T-cell (primary cell): ENCODE measurements at places on chromosomes 16 and 17. TPM values are rescaled to one million over a fixed set of nuclear protein-coding genes. Genes with fewer than 3 reads are reported as not detected.

RCVRN gene
- not detected for total RNA-seq

SPN gene
- 160 TPM for total RNA-seq

SKAP1 gene
- 140 TPM for total RNA-seq

DCTN5 gene
- total RNA-seq, result 59.2 TPM

CYGB gene
- 0.68 TPM for total RNA-seq

HAS3 gene
- 3.4 TPM for total RNA-seq

NPIPB8 gene
- total RNA-seq, result 0.76 TPM

SLC35G6 gene
- not detected for total RNA-seq

- no peaks in the 10 kb centered on the region for H3K27me3 ChIP-seq
- no peak overlapping the region for H3K27ac ChIP-seq
- no peak for DNase-seq
- no peak overlapping the region for H3K4me3 ChIP-seq
- no peaks in the 10 kb centered on the region for H3K36me3 ChIP-seq
These were observed 199.1 kb downstream of the FOXL1 start for GRCh38 chr16:86777381-86777946.

- peaks cover 14% of the 10 kb centered on the region for H3K4me1 ChIP-seq
- no peaks in the 10 kb centered on the region for H3K27me3 ChIP-seq
- peak; percentile 33 for DNase-seq
- H3K36me3 ChIP-seq, result peaks cover 12% of the 10 kb centered on the region
- no peak overlapping the region for H3K27ac ChIP-seq
These were observed 40.9 kb downstream of the RAP1GAP2 start for GRCh38 chr17:2837147-2837561.

- H3K4me1 ChIP-seq, result peaks cover 20% of the 10 kb centered on the region
- no peaks in the 10 kb centered on the region for H3K27me3 ChIP-seq
- no peak for DNase-seq
- peak overlapping the region; percentile 58 for H3K4me3 ChIP-seq
These were observed 1.1 kb downstream of the SLFN13 start for GRCh38 chr17:35447499-35447898.

GRCh38 chr16:50535506-50536257 is 12.5 kb upstream of the NKD1 start:
- H3K27me3 ChIP-seq, result peaks cover 14% of the 10 kb centered on the region
- no peak for DNase-seq
- no peaks in the 10 kb centered on the region for H3K4me1 ChIP-seq
- no peak overlapping the region for H3K4me3 ChIP-seq
- H3K36me3 ChIP-seq, result no peaks in the 10 kb centered on the region

- H3K36me3 ChIP-seq, result peaks cover 5% of the 10 kb centered on the region
- no peak overlapping the region for H3K4me3 ChIP-seq
- H3K27me3 ChIP-seq, result peaks cover 26% of the 10 kb centered on the region
- peaks cover 16% of the 10 kb centered on the region for H3K4me1 ChIP-seq
- no peak overlapping the region for H3K27ac ChIP-seq
These were observed 2.0 kb upstream of the BANP start for GRCh38 chr16:87949071-87949744.

- H3K4me1 ChIP-seq, result no peaks in the 10 kb centered on the region
- peaks cover 39% of the 10 kb centered on the region for H3K27me3 ChIP-seq
- no peak overlapping the region for H3K4me3 ChIP-seq
These were observed 228.2 kb upstream of the GSE1 start for GRCh38 chr16:85384833-85385462.

DNA sequence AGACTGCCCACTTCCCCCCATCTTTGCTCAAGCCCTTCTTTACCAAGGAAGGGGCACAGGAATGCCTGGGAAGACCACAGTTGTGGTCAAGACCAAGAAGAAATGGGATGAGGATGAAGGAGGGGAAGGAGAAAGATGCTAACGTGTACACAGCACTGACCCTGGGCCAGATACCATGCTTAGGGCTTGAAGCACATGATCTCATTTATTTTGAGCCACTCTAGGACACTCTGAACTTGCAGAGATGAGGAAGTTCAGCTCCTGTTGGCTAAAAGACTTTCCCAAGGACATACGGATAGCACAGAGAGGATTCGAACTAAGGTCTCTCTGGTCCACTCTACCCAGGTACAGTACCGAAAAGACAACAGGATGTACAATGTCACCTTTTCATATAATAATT is 42.6 kb downstream of the PIK3R5 start:
- H3K4me1 ChIP-seq, result peaks cover 36% of the 10 kb centered on the region
- no peak for DNase-seq
- H3K27ac ChIP-seq, result no peak overlapping the region

DNA sequence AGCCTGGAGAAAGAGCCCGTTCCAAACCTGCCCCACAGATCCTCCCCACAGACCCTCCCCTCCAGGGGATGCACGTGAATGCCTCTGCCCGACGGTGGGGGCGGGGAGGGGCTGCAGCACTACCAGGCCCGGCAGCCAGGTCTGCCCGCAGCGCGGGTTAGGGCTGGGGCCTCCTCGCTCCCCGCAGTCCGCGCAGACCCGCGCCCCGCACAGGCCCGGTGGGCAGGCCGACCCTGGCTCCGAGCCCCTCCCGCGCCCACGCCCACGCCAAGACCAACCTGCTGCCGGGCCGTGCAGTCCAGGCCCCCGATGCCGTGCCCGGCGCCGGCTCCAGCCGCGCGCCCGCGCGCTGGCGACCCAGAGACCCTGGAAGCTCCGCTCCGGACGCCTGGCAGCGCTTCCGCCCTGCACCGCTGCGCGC is at the start of gene RPUSD1:
TSS of gene RPUSD1 (minus strand) at position 404 of the 421 bp plus-strand sequence. CDS start 644 bp downstream, outside the sequence.
- DNase-seq, result no peak
- H3K36me3 ChIP-seq, result peaks cover 9% of the 10 kb centered on the region
- H3K27me3 ChIP-seq, result no peaks in the 10 kb centered on the region
- H3K27ac ChIP-seq, result peak within 1 kb of the TSS; percentile 12

GRCh38 chr17:52024300-52024870 is 134.1 kb downstream of the CA10 start:
- H3K27me3 ChIP-seq, result no peaks in the 10 kb centered on the region
- no peaks in the 10 kb centered on the region for H3K4me1 ChIP-seq
- no peak overlapping the region for H3K27ac ChIP-seq
- DNase-seq, result no peak
- no peaks in the 10 kb centered on the region for H3K36me3 ChIP-seq

DNA sequence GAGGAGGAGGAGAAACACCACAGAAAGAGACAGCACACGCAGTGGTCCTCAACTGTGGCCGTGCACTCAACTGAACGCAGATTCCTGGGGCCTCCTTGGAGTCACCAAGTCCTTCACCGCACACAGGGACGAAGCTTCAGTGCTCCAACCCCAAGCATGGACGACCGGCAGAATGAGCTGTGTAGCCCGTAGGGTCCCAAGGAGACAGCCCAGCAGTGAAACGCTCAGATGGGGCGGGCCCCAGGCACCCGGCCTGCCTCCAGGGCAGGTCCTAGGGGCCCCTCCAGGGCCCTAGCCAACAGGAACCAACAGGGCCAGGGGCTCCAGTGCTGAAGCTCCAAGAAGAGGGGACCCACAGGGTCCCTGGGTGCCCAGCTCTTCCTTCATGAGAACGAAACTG is 13.2 kb downstream of the RAB40B start:
- no peak overlapping the region for H3K4me3 ChIP-seq
- no peaks in the 10 kb centered on the region for H3K36me3 ChIP-seq
- no peaks in the 10 kb centered on the region for H3K4me1 ChIP-seq
- H3K27me3 ChIP-seq, result no peaks in the 10 kb centered on the region

- H3K36me3 ChIP-seq, result no peaks in the 10 kb centered on the region
- H3K4me1 ChIP-seq, result no peaks in the 10 kb centered on the region
- no peak overlapping the region for H3K27ac ChIP-seq
- no peak for DNase-seq
These were observed 64.3 kb downstream of the PGS1 start for GRCh38 chr17:78442648-78443218.

DNA sequence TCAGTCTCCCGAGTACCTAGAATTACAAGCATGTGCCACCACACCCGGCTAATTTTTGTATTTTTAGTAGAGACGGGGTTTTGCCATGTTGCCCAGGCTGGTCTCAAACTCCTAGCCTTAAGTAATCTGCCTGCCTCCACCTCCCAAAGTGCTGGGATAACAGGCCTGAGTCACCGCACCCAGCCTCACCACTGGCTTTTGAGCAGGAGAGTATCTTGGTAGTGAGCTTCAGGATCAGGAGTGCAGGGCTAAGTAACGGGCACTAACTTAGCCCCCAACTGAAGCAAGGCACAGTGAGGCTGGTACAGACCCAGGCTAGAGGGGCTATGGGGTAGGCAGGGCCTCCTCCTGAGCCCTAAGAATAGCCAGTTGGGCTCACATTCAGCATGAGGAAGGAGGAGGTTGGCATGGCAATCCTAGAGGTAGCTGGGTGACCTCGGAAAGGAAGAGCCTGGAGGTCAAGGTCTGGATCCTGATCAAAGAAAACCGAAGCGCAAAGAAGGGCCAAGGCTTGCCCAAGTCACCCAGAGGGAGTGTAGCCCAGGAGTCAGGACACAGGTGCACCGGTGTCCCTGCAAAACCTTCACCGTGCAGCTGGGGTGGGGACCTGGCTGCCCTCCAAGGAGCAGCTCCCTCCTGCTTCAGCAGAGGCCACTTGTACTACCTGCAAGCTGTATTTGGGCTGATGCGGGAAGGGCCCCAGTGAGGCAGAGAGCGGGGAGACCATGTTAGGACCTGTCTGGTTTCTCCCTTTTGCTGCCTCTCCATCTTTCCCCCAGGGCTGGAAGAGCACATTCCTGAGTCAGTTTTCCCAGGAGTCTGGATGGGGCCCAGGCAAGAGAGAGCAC is 1.3 kb upstream of the ADGRG5 start:
- H3K27me3 ChIP-seq, result no peaks in the 10 kb centered on the region
- no peak overlapping the region for H3K4me3 ChIP-seq
- DNase-seq, result no peak
- H3K4me1 ChIP-seq, result peaks cover 23% of the 10 kb centered on the region

DNA sequence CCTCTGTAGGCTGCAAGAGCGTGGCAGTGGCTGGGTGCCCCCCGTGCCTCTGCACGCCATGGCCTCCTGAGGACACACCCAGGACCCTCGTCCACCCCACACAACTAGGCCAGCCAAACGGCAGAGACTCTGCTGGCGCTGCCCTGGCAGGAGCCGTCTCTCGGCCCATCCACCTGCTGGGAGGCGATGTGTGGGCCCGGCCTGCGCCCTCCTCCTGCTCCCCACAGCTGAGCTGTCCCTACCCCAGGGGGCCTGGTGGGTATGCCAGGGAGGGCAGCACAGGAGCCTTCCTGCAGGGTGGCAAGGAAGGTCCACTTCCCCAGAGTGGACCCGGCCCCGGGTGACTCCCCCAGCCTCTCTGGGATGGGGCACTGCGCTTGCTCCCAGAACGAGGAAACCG is 7.0 kb downstream of the RNF166 start:
- peaks cover 25% of the 10 kb centered on the region for H3K36me3 ChIP-seq
- peaks cover 29% of the 10 kb centered on the region for H3K4me1 ChIP-seq
- no peak for DNase-seq
- H3K27ac ChIP-seq, result peak overlapping the region; percentile 92

DNA sequence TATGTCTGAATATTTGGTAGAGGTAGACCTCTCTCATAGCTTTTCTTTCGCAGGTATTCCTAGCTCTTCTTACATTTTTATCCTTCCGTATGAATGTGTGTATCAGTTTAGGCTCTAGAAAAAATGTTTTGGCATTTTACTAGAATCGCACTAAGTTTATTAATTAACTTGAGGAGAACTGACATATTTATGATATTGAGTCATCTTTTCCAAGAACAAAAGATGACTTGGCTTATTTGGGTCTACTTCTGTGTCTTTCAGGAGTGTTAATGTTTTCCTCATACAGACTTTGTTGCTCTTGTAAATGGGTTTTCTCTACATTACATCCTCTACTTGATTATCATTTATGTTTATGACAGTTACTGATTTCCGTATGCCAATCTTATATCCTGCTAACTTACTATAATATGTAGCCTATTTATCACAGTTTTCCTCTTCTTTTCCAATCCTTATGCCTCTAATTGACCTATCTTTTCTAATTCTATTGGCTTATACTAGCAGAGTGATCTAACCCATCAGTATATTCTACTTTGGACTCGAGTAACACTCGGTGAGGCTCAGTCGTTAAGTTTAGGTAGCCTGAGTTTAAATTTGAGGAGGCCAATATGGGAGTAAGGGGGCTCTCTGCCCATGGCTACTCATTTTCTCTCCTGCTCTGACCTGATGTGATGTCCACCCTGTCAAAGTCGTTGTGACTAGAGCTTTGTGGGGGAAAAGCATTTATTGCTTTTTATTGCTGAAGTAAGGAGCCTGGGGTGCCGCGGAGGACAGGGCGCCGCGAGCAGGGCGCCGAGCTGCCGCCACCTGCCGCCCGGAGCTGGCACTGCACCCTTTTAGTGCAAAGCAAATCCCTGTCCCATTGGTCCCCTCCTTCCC is 20.0 kb downstream of the ST6GALNAC1 start:
- no peak overlapping the region for H3K4me3 ChIP-seq
- peak; percentile 60 for DNase-seq
- H3K4me1 ChIP-seq, result no peaks in the 10 kb centered on the region
- no peaks in the 10 kb centered on the region for H3K36me3 ChIP-seq
- H3K27me3 ChIP-seq, result no peaks in the 10 kb centered on the region

DNA sequence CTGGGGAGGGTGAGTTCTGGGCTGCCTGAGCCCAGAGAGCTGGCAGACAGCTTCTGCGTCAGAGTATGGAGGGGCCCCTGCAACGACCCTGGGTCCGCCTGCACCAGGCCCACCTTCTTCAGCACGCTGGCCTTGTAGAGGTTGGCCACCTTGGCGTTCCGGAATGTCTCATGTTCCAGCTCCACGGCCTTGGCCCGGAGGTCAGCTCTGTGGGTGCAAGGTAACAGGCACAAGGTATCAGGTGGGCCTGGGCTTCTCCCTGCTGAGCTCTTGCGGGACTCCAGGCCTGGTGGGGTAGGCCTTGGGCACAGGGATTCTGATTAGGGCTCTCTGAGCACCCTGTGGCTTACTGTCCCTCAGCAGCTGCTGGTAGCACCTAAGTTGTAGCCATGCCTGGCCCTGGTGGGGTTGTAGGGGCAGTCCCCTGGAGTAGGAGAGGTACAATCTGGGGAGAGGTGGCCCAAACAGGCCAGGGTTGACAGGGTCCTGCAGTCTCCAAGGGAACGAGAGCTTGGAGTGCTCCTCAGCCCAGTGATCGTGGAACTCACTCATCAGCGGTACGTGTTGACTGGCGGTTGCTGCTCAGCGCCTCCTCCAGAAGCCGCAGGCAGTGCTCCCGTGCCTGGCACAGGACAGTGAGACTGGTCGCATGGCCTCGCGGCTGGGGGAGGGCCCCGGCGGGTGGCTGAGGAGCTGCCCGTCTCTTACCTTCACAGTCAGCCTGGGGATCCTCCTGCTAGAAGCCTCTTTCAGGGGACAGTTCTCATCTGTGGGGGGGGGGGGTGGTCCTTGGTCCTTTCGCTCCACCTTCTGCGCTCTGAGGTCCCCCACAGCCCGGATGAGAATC is 2.9 kb upstream of the SMIM5 start:
- H3K27ac ChIP-seq, result no peak overlapping the region
- no peak overlapping the region for H3K4me3 ChIP-seq

- H3K4me3 ChIP-seq, result no peak overlapping the region
- H3K36me3 ChIP-seq, result no peaks in the 10 kb centered on the region
- no peak for DNase-seq
- H3K27ac ChIP-seq, result no peak overlapping the region
- H3K4me1 ChIP-seq, result no peaks in the 10 kb centered on the region
- H3K27me3 ChIP-seq, result peaks cover 2% of the 10 kb centered on the region
These were observed 16.9 kb downstream of the MYO1D start for GRCh38 chr17:32859857-32860525.
